NCI-H1417 treated with DMSO at 0.1 percent for 48 hours (cell line): ENCODE measurements at places on chromosomes 1 and 21.
A peak's percentile ranks its signal among the peaks of the same experiment; 100 is the strongest.

DNA sequence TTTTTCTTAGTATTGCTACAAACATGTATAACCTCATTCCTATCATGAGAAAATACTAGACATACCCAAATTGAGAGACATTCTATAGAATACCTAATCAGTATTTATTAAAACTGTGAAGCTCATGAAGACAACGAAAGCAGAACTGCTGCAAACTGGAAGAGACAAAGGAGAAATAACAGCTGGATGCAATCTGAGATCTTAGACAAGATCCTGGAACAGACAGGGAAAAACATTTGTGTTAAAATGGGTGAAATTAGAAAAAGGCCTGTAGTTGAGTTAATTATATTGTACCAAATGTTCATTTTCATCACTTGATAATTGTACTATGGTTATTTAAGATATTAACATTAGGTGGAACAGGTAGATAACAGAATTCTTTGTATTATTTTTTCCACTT, 392.0 kb downstream of the PLPP3 start:
- no peak for DNase-seq

DNA sequence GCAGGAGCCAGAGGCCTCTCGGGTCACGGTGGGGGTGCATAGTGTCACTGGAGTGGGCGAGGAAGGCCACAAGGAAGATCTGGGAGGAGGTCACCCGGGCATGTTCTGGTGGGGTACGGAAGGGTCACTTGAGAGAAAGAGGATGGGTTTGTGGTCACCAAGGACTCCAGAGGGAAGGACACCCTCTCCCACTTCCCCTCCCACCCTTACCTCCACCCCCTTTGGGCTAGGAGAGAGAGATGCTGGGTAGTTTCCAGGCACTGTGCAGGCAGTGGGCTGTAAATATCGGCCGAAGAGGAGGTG, 703 bp downstream of the AMIGO1 start:
- DNase-seq = no peak

- no peak for DNase-seq
Measured at GRCh38 chr1:116373431-116374352, 648 bp downstream of the ATP1A1 start.

DNA sequence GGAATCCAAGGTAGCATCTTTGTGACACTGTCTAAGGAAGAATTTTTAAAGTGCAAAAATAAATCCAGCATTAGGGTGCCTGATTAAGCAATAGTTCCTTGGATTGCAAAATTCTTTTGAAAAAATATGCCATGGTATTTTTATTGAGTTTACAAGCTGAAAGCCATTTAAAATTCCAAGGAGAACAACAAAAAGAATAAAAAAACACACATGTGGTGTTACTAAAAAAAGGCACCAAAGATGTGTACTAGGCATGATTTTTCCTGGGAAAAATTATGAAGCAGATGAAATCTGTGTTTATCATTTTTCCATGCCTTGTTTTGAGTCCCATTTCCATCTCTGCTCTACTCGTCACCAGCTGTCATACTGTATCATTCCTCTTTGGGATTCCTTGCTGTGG, 157.0 kb upstream of the ZNHIT6 start:
- no peak for DNase-seq

DNA sequence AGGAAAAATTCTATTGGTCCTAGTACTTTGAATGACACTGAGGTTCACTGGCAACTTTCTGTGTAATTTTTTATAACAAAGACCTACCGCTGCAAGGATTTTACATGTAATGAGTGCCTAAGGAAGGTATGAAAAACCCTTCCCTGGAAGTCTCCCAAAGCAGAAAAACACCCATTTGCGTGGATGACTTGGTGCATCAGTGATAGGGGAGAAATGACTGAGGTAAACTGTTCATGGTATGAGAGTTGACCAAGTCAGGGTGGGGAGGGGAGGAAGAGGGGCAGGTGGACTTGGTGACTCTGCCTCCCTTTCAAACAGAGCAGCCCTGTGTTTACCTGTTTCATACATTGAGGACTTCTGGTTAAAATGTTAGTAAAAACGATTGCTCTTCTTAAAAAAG, 78.8 kb upstream of the IPO9 start:
- no peak for DNase-seq

DNA sequence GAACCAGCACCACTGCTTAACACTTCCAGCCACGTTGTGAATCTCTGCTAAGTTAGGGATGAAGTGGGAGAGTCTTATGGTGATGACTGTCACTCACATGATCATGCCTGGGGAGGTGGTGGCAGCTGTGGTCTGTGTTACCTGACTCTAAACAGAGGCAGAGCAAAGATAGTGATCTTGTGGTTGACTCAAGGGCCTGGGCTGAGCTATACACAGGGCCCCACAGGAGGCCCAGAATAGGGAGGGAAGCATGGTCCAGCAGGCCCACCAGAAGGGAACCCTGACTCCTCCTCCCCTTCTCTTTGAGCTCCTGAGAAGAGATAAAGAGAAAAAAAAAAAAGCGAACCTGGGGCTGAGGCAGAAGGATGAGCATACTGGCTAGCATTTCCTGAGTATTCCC, 55.0 kb downstream of the PLXNA2 start:
- no peak for DNase-seq

DNA sequence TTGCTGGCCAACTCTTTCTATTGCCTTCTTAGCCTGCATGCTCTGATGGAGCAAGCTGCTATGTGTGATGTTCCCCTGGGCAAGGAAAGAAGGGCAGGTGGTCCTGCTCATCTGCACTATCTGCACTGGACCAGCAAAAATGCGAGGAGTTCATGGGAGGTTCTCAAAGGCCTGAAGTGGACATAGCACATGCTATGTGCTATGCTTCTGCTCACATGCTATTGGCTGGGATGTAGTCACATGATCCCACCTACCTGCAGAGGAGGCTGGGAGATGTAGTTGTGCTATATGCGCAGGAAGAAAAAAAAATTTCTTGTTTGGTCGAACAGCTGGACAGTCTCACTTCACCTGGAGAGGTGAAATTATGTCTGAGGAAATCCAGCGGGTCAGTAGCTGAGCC, 587.7 kb downstream of the MATN1 start:
- no peak for DNase-seq

GRCh38 chr1:198680174-198680875, 41.5 kb downstream of the PTPRC start:
- DNase-seq = no peak

- no peak for DNase-seq
Measured at GRCh38 chr1:245396615-245397014, 241.8 kb downstream of the KIF26B start.

GRCh38 chr1:155012026-155012546, 9.5 kb downstream of the ZBTB7B start:
- DNase-seq = peak; percentile 82

DNA sequence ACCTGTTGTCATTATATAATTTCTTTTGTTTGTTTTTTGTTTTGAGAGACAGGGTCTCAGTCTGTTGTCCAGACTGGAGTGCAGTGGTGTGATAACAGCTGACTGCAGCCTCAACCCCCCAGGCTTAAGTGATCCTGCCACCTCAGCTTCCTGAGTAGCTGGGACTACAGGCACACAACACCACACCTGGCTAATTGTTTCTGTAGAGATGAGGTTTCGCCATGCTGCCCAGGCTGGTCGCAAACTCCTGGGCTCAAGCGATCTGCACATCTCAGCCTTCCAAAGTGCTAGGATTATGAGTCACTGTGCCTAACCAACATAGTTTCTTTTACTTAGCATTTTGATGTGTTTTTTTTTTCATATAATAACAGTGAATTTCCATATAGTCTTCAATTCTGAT, 50.4 kb upstream of the FCRL4 start:
- no peak for DNase-seq

DNA sequence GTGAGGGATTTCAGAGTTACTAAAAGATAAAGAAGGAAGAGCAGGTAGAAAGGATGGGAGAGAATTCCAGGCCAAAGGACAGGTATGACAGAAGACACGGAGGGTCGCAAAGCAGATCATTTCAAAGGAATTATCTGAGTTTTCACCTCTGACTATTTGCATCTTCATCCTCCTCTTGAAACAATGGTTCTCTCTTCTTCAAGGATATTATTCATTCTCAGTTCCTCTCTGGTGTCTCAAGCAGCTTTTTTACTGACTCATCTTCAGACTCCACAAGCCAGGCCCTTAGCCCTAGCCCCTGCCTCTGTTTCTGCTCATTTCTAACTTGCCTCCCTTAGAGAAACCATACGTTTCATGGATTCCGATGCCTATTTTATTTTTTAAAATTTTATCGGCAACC, 15.0 kb downstream of the DDX59 start:
- DNase-seq = no peak

DNA sequence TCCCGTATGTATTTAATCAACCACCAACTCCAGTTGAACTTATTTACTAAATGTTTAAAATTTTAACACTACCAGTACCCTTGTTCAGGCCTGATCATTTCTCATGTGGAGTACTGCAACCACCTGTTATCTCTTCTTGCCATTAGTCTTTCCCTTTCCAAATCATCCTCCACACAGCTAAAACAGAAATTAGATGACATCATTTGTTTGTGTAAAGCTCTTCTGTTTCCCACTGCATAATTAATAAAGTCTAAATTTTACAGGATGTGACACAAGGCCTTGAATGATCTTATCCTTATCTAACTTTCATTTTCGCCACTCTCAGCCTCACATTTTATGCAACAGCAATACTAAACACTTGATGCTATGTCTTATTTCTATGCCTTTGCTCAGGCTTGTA, 24.4 kb downstream of the GDAP2 start:
- DNase-seq = no peak

- no peak for DNase-seq
Measured at GRCh38 chr1:92244376-92244775, 26.7 kb downstream of the C1orf146 start.

DNA sequence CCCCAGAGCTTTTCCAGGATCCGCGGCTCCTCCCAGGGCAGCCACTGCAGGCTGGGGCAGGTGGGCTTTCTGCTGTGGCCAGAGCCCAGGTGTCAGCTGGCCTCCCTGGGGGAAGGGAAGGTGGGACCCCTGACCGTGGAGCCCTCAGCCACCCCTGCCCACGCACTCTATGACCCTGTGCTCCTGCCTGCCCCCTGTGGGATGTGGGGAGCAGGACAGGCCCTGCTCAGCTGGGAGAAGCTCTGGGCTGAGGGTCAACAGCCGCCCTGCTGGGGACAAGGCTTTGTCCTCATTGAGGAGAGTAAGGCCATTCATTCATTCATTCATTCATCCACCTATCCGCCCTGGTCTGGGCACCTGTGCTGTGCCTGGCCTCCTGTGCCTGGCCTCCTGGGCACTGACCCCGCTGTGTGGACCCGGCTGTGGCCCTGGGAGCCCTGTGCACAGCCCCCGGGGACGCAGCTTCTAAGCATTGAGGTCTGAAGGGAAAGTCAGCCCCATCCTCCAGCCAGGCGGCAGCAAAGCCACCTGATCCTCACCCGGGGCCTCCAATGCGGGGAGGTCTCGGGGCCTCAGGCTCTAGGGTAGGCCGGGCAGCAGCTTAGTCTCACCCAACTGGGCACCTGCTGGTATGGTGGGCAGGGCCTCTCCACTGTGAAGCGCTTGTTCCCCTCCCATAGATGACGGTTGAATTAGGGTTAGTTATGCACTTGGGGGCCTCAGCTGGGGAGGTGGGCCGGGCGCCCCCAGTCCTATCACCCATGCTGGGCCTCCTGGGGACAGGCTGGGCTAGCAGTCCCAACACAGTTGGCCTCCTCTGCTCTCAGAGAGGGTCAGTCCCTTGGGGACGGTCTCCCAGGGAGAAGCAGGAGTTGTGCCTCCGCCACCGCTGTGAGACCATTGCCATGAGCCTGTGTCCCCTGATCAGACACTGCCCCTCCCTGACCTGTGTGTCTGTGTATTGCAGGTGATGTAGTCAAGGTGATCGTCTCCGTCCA, 6.0 kb downstream of the TNFRSF14 start:
- DNase-seq = no peak

GRCh38 chr1:156247460-156248322, at the start of gene PAQR6:
Gene PAQR6 (minus strand): TSS chr1:156248056. CDS start chr1:156246731, 1,325 bp downstream.
- DNase-seq = no peak

DNA sequence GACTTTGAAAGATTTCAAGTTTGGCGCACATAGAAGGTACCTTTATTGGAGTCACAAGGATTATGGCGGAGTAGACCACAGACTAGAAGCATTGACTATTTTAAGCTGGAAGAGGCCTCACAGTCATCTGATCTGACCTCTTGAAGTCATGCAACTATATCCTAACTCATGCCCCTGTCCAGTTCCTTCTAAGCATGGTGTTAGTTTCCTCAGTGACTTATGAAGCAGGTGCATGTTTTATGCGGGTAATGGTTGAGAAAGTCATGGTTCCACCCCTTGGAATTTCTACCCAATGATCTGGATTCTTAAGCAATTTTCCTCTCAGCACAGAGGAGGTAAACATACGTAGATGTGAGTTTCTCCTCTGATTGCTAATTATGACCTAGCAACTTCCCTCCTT, 11.7 kb downstream of the OLFML3 start:
- no peak for DNase-seq

GRCh38 chr1:76257823-76258222, 183.3 kb downstream of the ST6GALNAC3 start:
- DNase-seq = no peak

- DNase-seq = no peak
Measured at GRCh38 chr1:42290130-42290529, 44.9 kb downstream of the FOXJ3 start.

- no peak for DNase-seq
Measured at GRCh38 chr21:35818597-35818996, 241.7 kb downstream of the SETD4 start.

GRCh38 chr1:232705815-232706575, 76.1 kb upstream of the SIPA1L2 start:
- no peak for DNase-seq

DNA sequence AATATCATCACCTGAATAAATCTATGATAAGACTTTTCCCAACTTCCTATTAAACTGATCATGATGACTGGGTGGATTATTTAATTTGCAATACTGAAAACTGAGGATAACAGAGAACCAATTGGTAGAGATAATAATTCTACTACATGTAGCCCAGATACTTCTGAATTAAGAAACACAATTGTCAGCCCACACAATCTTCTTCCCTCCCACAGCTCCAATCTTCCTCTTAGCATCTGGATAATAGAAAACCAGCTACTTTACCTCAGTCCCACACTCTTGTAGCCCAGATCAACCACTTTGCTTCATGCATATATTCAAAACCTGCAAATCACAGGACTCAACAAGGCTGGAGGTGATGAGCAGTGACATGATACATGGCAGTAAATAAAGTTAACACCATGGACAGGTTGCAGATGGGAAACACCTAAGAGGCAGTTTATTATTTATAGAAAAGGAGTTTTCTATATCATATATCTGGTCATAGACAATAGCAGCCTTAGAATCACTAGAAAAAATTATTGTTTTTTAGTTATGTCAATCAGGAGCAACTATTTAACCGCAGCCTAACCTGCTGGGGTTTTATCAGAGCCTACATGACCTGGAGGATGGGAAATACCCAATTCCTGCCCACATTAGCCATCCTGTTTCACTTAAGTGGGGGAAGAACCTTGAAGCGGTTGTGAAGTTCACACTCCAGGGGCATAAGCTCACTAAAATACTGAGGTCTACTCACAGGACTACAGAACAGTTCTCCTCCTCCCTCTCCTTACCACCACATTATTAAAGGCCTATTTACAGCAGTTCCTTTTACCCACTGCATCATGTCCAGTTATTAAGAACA, 16.7 kb downstream of the FRRS1 start:
- no peak for DNase-seq
